ENCODE measurements at places on chromosomes 4 and X. TPM values are rescaled to one million over a fixed set of nuclear protein-coding genes. Genes with fewer than 3 reads are reported as not detected.

- no peak overlapping the region for H3K27ac ChIP-seq
- no peak for DNase-seq
- peaks cover 4% of the 10 kb centered on the region for H3K4me1 ChIP-seq
- H3K4me3 ChIP-seq = no peak overlapping the region
- no peaks in the 10 kb centered on the region for H3K36me3 ChIP-seq
- H3K27me3 ChIP-seq = no peaks in the 10 kb centered on the region
Observed at GRCh38 chr4:112185334-112185733, 40.1 kb downstream of the FAM241A start.

GRCh38 chr4:140213749-140214148, 59.8 kb upstream of the MAML3 start:
- no peaks in the 10 kb centered on the region for H3K36me3 ChIP-seq
- no peak overlapping the region for H3K27ac ChIP-seq
- no peak for DNase-seq
- H3K27me3 ChIP-seq = no peaks in the 10 kb centered on the region
- no peaks in the 10 kb centered on the region for H3K4me1 ChIP-seq
- no peak overlapping the region for H3K4me3 ChIP-seq

CXCL8 gene
- total RNA-seq = 0.21 TPM

GRCh38 chr4:140250989-140251552, 97.1 kb upstream of the MAML3 start:
- H3K27ac ChIP-seq = peak overlapping the region; percentile 12
- no peaks in the 10 kb centered on the region for H3K27me3 ChIP-seq
- no peaks in the 10 kb centered on the region for H3K36me3 ChIP-seq
- H3K4me3 ChIP-seq = no peak overlapping the region

- H3K4me3 ChIP-seq = no peak overlapping the region
- H3K27me3 ChIP-seq = no peaks in the 10 kb centered on the region
- DNase-seq = no peak
- no peaks in the 10 kb centered on the region for H3K4me1 ChIP-seq
- H3K36me3 ChIP-seq = no peaks in the 10 kb centered on the region
- H3K27ac ChIP-seq = no peak overlapping the region
Observed at GRCh38 chr4:26071688-26072087, 157.7 kb downstream of the SMIM20 start.

Data from psoas muscle (tissue), 8 donors.